ENCODE measurements at places on chromosomes 12 and 14.

- no peak for DNase-seq
Observed at GRCh38 chr12:110058875-110059615, 10.7 kb upstream of the C12orf76 start.

GRCh38 chr14:58873228-58873953, 235.6 kb downstream of the DACT1 start:
- no peak for DNase-seq

GRCh38 chr12:117820216-117820907, 148.4 kb downstream of the KSR2 start:
- no peak for DNase-seq

GRCh38 chr14:48738186-48738925, 847.8 kb downstream of the RPS29 start:
- no peak for DNase-seq

GRCh38 chr14:69613312-69614073, 2.1 kb downstream of the SUSD6 start:
- DNase-seq = no peak

GRCh38 chr14:74962046-74962445, 6.6 kb upstream of the PGF start:
- DNase-seq = no peak

GRCh38 chr14:71208702-71209357, 301.6 kb downstream of the PCNX1 start:
- DNase-seq = no peak

GRCh38 chr12:114659084-114659483, 24.9 kb downstream of the TBX3 start:
- no peak for DNase-seq

- no peak for DNase-seq
Observed at GRCh38 chr12:32134101-32134888, 27.6 kb downstream of the BICD1 start.

DNA sequence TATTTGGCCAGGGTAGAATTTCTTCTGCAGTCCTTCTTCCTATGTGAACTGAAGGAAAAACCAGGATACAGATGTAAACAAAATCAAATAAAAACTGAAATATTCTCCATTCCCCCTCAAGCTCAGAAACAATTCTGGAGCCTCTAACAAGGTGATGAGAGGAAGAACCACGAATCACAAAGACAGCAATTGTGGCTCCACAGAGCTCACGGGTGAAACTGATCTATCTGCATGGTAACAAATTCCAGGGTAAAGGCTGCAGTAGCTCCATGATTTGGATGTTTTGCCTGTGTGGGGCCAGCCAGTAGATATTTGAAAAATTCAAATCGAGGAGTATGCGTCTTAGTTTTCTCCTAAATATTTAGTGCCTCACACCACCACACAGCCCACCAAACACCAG, 10.6 kb downstream of the GRIN2B start:
- no peak for DNase-seq

DNA sequence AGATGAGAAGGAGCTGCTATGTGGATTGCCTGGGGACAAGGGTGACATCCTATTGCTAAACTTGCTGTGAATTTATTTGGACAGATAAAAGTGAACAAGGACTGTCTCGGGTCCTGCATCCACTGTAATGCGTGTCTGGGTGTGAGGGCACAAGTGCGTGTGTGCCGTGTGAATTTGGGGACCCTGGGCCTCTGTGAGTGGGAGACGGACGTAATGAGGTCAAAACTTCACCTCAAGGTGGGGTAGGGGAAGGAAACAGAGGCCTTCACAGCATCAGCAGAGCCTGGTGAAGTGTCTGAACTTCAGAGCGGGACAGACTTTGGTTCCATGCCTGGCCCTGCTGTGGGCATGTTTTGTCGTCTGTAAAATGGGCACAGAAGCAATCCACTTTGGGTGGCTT, 14.8 kb downstream of the ASB2 start:
- no peak for DNase-seq

- DNase-seq = no peak
Observed at GRCh38 chr12:11746024-11746771, 96.7 kb downstream of the ETV6 start.

- peak; percentile 41 for DNase-seq
Observed at GRCh38 chr14:71964716-71965115, 32.5 kb downstream of the RGS6 start.

DNA sequence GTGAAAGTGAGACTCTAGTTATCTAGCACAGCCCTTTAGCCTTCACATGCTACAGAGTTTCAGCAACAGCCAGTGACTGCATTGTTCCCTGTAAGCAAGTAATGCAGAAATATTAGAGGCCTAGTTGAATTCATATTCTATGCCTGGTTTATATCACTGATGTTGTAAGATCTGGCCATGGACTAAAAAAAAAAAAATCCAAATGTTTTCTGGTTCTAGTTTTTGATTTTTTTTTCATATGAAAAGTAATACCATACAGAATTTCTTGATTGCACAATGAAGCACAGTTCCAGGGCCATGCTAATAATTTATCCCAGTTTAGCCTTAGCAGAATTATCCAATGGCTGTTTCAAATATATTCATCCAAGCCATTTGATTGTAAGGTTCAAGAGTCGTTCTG, 341.5 kb upstream of the DDHD1 start:
- DNase-seq = no peak

DNA sequence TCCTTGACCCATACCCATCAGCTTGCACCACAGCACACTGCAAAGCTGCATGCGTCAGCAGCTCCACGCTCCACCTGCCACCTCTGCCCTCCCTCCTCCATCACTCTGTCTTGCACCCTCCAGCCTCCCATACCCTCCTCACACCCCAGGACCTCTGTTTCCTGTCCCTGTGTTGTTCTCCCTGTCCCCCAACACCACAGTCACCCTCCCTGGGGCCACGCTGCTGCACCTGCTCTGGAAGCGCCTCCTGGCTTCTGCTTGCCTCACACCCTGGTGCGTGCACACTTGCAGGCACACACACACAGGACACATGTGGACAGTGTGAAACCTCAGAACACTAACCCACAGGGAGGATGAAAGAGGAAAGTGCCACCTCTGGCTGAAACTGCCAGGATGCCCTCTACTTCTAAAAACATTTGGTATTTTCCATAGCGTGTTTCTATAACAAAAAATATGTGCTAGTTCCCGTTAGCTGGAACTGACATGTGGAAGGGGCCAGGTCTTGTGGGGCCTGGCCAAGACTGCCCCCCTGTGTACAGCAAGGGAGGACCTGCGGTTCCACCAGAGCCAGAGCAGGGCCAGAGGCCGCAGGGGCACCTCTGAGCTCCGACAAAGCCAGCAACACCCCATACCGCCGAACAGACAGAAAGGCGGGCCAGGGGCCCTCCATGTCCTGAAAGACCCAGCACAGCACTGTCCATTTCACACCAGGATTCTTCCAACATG, 10.0 kb downstream of the BRF1 start:
- DNase-seq = peak; percentile 14

DNA sequence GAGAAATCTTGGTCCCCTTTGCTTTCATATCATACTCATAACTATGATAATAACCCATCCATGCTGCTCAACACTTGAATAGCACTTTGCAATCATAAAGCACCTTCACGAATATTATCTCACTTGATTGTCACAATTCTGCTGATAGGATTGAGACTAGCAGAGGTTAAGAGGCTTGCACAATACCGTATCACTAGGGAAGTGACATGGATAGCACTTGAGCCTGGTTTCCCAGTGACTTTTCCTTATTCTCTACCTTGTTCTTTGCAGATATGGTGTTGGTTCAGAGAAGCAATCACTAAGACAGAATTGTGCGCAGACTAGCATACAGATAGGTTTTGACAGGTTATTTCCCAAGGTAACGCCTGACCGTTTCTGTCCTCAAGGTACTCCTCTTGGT, 186.6 kb upstream of the GZMB start:
- DNase-seq = no peak

GRCh38 chr12:57771236-57771872, 551 bp downstream of the METTL1 start:
- DNase-seq = peak; percentile 94

DNA sequence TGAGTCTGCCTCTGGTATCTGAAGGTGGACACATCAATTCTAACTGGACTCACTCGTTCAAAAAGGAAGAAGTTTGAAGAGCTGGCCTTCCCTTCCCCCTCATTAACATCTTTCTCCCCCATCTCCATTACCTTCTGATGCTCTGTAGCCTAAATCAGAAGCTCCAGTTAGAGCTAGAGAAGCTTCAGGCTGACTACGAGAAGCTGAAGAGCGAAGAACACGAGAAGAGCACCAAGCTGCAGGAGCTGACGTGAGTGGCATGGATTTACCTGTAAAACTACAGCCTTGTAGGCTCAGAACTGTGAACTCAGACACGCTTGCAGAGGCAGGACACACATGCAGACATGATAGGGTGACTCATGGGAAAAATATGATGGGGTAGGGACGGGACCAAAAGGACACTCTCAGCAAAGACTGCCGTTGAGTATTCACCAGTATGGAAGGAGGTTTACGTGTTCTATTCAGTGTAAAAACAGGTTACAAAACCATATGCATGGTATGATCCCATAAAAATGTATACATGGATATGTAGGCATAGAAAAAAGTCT, 14.3 kb upstream of the PIP4K2C start:
- DNase-seq = no peak

DNA sequence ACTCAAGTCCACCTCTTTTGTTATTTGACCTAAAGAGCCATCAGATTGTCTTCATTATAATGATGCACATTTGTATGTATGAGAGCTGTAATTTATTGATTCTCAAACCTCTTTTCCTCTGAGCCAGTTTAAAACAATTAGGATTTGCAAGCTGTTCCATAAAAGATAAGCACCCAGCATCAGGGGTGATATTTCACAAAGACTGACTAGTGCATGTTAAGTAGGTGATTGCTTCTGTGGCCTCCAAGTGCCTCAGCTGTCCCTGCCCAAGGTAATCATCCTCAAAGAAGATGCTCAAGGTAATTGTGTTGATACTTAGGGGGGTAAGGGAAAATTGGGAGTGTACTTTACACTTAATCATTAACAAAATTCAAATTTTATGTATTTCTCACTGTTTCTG, 18.2 kb downstream of the CEP128 start:
- DNase-seq = no peak

DNA sequence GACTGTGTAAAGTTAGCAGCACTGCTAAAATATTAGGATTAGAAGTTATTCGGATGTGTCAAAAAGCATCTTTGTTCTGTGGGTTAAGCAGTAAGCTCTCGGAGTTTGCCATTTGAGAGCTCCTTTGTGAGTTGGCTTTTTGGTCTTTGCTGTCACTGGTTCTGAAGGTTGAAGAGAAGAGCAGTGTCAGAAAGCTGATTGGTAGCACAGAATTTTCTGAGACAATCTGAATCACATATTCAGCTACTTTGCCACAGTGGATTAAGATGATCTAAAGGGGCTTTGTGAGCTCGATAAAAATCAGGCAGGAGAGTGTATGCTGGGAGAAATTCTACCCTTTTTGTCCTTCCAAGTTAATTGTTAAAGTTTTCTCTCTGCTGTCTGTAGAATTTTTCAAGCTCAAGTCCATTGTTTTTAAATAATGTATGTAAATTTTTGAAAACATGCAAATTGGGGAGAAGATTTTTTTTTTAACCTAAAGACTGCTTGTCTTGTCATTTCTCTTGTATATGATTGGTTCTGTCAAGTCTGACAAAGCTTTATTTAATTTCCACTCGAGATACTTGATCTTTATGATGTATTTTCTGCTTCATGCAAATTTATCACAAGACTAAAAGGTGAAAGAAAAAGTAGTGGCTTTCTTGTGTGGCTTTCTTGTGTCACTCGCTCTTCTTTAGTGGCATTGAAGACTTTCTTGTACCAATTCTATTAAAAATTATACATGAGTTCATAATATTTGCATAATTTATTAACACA, 307.3 kb downstream of the EGLN3 start:
- DNase-seq = no peak

DNA sequence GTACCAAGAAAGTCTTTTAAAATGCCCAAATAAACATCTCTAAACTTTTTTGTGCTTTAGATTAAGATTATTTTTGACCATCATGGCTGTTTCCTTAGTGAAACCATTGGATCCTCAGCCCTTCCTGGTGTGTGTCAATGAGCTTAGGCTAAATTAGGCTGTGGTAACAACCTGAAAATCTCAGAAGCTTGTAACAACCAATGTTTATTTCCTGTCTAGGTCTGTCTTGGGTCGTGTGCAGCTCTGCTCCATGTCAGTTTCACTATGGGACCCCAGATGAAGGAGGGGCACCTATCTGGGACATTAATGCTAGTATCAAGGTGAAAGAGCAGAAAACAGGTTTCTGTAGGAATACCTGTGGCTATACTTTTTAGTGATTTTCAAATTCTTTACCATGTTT, 49.9 kb downstream of the KCNMB4 start:
- DNase-seq = no peak

- DNase-seq = peak; percentile 84
Observed at GRCh38 chr12:85457016-85457415, 177.0 kb downstream of the ALX1 start.

GRCh38 chr14:93536945-93537344, 106.2 kb downstream of the UNC79 start:
- peak; percentile 23 for DNase-seq
